CD4-positive, alpha-beta T cell treated with Interferon gamma for 1 hour (primary cell): ENCODE measurements at places on chromosomes 12 and 14.

- no peak for DNase-seq
These were observed 225.1 kb downstream of the DIO2 start for GRCh38 chr14:79986251-79986650.

GRCh38 chr14:32192712-32193373 is 9.0 kb upstream of the RNU6-7 start:
- no peak for DNase-seq

GRCh38 chr14:47191700-47192099 is 483.7 kb downstream of the MDGA2 start:
- DNase-seq: no peak

DNA sequence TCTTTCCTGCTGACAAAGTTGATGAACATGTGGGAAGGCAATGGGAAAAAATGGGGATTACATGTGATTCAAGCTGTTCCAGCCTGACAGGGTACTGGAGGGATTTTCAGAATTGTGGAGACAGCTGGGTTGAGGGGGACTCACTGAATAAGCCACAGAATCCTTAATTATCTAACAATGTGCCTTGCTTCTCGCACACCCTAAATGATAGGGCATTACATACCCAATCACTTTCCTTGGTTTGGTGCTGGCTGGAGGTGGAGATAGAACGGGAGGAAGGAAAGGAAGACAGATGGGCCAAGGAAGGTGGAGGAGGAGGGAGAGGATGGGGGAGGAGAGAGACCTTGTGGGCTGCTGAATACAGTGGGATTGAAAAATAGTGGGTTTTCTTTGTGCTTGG is 20.7 kb downstream of the PELI2 start:
- DNase-seq: no peak

DNA sequence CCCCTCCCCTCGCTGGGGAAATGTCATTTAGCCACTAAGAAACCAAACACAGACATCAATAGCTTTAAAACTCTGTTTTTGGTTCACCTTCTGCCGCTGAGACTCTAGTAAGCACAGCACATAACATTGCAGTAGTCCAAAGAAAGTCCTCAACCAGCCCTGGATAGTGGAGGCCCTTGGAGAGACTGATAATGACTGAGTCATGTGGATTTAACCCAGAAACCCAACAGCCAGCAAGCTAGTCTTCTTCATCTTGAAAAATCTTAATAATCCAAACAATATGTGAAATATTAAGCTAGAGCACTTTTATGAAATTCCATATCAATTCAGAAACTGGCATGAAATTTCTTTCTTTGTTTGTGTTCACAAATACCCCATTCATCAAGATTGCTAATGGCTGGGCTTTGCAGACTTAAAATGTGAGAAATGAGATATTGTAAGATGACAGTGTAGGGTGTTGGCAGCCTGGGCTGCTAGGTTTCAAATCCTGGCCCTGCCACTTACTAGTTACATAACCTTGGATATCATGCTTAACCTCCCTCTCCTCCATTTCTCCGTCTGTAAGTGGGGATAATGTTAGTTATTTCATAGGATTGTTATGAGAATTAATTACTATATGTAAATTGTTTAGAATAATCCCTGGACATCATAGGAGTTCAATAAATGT is 40.1 kb downstream of the RERG start:
- DNase-seq: no peak

DNA sequence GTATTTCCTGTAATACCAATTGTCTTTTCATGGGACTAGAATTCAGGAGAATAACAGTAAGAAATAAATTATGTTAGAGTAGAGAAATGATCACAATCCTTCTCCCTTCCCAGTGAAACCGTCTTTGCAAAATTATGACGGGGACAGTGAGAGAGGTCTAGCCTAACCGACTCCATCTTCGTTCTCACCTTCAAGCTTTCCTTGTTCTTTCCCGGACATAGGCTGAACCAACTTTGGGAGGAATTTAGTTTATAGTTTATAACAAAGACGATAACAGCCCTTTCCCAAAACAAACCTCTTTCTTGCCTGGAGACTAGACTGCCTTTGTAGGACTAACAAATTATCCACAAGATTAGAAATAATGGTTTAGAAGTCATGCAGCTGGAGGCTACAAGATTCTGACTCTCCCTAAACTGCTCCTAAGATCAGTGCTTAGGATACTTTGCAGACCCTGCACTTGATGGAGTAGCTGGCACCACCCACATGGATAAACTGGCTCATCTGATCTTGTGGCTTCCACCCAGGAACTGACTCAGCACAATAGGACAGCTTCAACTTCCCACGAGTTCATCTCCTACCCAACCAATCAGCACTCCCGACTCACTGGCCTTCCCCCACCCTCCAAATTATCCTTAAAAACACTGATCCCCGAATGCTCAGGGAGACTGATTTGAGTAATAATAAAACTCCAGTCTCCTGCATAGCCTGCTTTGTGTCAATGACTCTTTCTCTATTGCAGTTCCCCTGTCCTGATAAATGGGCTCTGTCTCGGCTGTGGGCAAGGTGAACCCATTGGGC is 521.2 kb upstream of the TBX3 start:
- no peak for DNase-seq

DNA sequence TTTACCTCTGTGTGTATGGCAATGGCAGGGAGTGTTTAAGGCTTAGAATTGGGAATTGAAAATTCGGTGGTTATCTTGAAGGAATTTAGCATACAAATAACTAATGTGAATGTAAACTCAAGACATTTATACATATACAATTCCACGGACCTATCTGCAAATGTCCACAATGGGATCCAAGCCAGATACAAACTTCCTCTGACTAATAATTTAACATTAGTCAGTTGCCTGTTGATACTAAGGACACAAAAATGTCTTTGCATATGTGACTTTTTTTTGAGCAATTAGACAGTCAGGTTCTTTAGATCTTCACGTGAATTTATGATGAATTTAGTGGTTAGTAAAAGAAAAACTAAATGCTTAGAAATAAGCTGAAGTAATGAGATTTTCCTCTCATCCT is 40.5 kb downstream of the ESR2 start:
- DNase-seq: no peak

DNA sequence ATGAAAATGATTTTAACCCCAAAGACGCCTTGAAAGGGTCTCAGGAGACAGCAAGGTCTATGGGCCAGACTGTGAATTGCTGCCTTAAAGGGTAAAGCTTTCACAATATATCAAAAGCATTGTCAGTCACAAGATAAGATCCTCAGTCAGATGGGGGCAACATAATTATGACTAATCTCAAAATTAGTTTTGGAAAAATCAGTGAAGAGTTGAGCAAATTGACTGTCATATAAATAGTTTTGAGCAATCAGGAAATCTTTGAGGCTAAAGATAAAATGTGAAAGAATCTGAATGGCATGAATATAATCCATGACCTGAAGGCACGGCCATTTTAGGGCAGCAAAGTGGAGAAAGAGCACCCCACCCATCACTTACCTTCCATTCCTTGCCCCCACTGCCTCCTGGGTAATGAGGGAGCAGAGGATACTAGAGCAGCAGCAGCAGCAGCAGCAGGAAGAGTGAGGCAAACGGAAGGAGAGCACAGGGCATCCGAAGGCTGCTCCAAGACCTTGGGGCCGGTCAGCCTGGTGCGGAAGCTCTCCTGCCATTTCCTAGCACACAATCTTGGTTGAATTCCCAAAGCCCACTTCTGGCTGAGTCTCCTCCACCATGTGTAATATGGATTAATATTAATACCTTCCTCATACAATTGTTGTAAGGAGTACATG is 7.0 kb downstream of the STON2 start:
- no peak for DNase-seq

DNA sequence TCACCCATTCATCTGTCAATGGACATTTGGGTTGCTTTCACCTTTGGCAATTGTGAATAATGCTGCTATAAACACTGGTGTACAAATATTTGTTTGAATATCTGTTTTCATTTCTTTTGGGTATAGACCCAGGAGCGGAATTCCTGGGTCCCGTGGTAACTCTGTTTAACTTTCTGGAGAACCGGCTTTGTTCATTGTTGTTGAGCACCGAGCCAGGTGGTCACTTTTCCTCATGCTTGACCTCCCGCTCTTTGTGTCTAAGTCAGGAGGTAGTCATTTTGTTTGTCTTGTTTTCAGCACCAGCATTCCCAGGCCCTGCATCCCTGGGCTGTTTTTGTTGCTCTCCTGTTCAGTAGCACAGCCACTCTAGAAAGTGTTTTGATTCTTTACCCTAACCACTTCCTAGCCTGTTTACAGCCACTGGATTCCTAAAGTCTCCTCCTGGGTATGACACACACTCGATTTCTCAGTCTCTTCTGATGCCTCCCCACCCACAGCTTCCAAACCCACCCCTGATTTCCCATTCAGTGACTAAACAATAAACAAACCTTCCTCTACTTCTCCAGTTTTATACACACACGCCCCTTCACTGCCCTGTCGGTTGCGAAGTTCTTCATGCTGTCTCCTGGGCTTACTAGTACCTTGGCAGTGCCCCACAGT is 37.9 kb downstream of the B4GALNT3 start:
- DNase-seq: no peak

- no peak for DNase-seq
These were observed 1.8 kb downstream of the SPSB2 start for GRCh38 chr12:6871052-6871957.

DNA sequence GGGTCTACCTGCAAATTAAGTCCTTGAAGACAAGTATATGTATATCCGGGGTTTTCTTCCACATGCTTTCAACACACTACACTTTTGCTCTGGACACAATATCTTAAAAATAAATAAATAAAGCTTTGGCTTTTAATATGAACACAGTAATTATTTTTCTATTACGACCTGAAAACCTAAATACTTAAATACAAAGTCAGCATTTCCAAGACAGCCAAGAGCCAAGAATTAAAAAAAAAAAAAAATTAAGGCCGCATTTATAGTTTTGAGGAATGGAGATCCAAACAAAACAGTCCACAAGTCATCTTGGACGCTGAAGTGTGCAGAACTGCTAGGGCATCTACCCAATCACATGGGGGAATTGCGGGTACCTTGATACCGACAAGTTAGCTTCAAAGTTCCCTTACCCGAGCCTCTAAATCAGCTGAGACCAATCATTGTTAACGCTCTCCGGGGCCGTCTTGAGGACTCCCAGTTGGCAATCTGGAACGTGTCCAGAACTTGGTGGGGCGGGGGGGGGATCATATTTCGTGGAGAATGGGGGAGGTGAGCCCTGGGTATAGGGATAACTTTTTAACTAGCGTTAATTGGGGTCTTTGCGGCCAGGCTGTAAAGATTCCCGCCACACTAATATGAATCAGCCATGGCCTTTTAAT is 731 bp upstream of the PCNX4 start:
- no peak for DNase-seq
